HuH-7 (cell line): ENCODE measurements at places on chromosomes 2 and 18.

DNA sequence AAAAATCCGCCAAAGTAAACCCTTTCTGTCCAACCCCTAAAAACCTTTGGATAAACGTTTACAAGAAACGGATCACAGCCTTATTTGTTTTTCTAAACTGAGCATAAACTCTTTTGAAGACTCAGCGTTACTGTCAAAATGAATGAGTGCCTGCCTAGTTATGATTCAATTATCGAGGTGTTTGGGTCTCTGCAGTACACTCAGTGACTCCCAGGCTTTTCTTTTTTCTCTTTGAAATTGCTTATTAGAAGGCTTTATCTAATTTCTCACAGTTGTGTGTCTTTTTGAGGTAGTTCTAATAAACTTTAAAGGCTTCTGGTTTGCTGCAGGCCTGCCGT lies 663 bp downstream of the RHBDD1 start:
- DNase-seq: no peak

GRCh38 chr18:23193742-23194141 lies 58.5 kb downstream of the CABLES1 start:
- DNase-seq: no peak

DNA sequence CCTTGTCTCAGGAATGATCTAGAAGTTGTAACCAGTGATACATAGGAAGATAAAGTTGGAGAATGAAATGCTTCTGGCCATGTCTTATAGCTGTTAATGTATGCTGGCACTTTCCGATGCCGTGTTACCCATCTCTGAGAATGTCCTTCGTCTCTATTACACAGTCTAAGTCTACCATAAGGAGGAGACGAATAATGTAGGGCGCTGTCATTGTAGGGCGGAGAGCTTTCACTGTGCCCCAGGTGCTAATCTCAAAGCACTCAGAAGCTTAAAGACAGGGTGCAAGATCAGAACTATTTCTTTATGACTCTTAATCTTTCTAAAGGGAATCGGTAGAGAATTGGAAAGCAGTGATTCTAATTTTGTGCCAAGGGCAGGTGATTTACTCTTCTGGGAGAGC lies 48.2 kb upstream of the MSTN start:
- no peak for DNase-seq

- no peak for DNase-seq
These were observed 7.9 kb upstream of the PDCL3 start for GRCh38 chr2:100554798-100555407.

DNA sequence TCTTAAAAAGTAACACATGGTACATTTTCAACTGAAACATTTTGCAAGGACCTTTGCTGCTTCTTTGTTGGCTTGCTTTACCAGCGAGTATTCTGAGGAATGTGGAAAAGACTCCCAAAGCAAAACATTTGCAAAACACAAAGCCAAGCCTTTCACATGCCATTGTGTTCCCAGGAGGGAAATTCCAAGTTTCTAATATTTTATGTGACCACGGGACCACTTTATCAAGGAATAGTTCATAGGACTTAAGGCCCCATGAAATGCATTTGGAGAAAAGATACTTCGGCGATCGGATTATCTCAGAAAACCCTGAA lies 26.2 kb downstream of the CYP27C1 start:
- no peak for DNase-seq

DNA sequence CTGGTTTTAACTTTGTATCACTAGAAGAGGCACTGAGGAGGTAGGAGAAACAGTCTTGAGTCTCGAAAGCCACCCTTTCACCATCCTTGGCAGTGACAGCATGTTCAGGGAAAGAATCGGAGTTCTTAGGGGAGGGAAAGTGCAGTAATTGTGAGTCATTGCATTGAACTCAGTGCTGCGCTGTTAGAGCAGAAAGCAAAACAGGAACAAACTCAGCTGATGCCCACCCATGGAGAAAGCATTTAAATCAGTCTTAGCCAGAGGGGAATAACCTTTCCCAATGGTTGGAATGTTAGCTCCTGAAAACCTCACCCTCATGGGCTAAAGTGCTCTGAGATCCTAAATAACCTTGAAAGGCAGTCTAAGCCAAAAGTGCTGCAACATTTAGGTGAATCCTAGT lies 845.6 kb upstream of the CNTNAP5 start:
- DNase-seq: no peak

GRCh38 chr18:25568986-25569385 lies 217.0 kb upstream of the ZNF521 start:
- DNase-seq: no peak

- no peak for DNase-seq
These were observed 146.2 kb upstream of the MSH6 start for GRCh38 chr2:47636596-47637264.

- DNase-seq: no peak
These were observed 116.1 kb downstream of the DNER start for GRCh38 chr2:229598227-229598626.

DNA sequence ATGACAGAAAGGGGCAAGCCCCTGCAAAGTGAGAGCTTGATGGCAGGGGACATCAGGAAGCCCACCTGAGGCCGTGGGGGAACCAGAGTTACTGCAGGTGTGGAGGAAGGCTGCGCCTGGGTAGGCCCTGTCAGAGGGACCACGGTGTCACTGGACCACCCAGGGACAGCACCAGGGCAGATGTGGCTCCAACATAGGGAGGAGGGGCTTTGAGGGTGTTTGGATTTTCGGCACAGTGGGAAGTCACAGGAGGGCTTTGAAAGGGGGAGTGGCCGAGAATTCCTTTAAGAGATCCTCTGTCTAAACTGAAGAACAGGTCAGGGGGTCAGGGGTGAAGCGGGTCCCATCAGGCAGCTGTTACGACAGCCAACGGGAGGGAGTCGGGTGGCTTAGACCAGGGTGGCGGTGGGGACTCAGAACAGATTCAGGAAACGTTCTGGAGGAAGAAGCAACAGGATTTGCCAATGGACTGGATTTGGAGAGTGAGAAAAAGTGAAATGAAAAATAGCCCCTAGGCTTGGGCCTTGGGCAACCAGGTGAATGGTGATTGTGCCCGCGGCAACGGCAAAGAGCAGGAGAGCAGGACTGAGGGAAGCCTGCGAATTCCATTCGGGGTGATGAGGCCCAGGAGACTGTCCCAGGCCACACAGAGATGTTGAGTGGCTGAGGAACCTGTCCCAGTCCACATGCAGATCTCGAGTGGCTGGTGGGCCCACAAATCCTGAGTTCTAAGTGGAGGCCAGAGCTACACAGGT lies 166.1 kb downstream of the LAMA1 start:
- DNase-seq: no peak

DNA sequence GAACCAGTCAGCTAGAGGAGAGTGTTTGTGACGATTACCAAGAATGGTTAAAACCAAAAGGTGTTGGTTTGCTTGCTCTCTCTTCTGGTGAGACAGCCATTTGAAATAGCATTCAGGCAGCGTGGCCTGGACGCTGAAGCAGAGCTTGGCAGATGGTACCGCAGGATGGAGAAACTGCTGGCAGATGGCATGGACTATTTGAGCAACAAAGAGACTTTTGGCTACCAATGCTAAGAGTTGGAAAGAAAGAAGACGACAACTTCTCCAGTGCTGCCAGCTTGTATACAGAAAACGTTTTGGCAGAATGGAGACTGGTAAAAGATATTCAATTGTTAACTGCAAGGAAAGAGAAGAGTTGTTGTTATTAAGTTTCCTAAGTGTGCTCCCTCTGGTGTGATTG lies 315.0 kb downstream of the PARD3B start:
- DNase-seq: no peak

DNA sequence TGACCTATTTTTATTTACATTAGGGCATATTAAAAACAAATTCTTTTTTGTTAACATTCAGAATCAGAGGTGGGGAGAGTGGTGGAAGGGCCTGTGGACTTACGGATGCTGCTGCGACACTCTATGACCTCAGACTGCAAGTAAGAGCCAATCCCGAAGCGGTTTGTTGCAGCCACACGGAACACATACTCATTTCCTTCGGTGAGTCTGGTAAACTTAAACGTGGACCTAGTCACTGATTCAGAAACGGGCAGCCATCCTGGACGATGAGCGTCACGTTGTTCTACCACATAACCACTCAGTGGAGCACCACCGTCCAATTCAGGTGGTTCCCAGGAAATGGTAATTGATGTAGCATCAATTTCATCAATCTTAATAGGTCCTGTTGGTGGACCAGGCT lies 61.9 kb downstream of the PLEKHA3 start:
- no peak for DNase-seq

DNA sequence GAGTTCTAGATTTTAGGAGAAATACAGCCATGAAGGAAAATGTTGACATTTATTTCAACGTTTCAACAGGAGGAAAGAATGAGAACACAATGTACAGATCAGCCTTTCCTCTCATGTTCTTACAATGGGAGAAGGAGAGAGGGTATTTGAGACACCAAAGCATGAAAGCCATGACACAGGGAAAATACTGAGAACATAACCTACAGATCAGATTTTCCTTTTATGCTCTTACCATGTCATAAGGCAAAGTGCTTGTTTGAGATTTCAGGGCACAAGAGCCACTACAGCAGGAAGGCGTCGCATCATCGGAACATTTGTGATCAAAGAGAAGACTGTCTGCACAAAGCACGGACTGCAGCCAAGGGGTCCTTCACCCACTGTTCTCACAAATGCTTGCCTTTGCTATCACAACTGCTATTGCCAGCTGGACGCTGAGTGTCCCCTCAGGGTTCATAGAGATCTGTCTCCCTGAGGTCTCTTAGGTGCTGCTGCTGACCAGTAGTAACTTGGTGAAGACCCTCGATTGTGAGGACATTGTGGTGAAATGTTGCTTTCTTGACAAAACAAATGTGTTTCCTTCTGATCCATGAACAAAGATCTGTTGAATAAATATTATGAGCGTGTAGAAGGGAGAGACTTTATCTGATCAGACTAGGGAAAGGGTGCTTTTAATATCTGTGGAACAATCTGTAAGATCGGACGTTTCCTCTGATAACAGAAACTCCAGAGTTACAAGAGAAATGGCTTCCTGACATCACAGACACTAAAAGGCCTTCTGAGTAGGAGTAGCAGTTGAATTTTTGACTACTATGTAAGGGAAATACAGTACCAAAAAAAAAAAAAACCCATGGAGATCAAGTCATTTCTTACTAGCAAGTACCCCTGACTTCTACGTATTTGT lies 6.4 kb upstream of the IL1RL1 start:
- DNase-seq: no peak

DNA sequence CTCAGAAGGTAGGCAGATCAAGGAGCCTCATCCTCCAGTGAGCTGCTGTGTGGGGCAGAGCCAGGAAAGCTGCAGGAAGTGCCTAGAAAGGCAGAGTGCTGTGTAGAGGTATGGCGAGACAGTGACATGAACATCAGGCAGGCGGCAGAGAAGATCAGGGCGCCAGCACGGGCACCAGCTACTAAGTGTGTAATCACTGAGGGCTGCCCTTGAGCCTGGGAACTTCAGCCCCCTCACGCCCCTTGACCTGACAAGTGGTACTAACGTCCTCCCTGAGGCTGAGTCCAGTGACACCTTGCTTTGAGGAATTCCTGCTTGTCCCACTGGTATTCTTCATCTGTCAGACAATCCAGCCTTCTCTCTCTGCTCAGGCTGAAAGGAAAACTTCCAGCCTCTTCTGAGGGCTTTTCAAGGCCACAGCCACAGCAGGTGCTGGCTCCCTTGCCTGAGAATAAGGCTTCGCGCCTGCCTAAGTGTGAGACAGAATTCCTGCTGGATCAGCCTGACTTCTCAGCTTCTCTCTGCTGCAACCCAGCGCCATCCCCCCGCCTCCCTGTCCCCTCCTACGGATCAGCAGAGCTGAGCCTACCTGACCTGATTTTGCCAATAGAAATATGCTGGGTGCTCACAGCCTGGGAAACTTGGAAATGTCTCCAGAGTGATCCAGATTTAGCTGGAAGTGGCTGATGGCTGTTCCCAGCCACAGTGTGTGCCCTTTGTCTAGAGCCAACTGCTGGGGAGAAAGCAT lies 148.0 kb downstream of the SMAD7 start:
- no peak for DNase-seq

DNA sequence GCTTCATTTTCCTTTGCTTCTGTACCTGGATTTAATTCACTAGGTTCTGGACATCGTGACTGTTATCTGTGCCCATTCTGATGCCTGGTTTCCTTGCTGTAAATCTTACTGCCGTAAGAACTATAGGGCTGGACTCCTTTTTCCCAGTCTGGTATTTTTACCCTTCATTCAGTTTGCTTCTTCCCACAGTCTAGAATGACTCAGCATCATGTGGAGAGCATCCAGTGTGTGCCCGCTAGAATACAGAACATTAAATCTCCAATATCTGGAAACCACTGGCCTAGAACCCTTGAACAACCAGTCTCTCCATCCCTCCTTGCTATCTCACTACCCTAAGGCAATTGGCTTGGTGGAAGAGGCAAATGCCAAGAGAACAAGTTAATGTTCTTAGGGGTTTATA lies 1075.4 kb upstream of the ZEB2 start:
- DNase-seq: no peak

DNA sequence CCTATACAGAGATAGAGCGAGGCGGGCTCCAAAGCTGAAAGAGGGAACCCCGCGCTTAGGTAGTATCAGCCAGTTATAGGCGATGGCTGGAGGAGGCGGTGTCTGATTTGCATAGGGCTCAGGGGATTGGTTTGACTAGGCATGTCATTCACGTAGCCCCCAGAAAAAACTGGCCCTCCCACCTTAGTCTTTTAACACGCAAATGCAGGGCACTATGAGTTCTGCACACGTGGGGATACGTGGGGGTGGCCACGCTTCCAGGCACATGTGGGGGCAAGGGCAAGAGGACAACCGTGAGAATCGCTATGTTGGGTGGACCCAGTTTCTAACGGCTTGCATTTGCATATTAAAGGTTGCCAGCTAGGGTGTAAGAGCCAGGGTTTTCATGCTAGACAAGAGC lies 56.7 kb upstream of the MSTN start:
- no peak for DNase-seq

- DNase-seq: no peak
These were observed 24.1 kb downstream of the USP40 start for GRCh38 chr2:233542507-233542906.

DNA sequence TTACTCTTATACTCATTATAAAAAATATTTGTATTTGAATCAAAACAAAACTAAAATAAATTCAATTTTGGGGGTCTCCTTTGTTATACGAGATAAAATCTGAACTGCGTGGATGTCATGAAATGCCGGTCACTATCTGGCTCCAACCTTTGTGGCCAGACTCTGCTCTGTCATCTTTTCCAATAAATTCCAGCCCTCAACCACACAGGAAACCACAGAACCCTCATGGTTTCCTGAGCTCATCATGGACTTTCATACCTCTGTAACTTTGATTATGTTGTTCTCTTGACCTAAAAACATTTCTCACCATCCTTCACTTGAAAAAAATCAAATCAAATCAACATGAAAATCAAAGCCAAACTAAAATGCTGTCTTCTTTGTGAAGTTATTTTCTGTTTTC lies 724.7 kb downstream of the METTL4 start:
- DNase-seq: no peak
